ENCODE measurements at places on chromosomes 3 and 15.
A peak's percentile ranks its signal among the peaks of the same experiment; 100 is the strongest.

- DNase-seq: no peak
Measured at GRCh38 chr15:64891561-64891960, 20.1 kb upstream of the ANKDD1A start.

DNA sequence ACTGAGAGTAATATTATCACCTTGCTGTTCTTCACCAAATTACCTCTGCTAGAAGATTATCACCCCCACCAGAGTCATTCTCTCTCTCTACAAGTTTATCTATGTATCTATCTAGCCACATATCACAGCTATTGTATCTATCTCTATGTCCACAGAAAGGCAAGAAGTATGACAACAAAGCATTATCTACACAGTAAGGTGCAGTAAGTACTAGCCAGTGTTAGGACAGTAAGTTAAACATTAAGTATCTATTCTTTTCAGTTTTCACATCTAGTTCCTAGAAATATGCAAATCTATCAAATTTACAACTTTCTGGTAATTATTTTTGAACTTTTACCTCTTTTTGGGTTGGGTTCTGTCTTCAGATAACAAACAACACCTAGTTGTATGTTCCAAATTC, 26.5 kb upstream of the XXYLT1 start:
- no peak for DNase-seq

GRCh38 chr3:39592311-39593050, 125.0 kb downstream of the MOBP start:
- DNase-seq: no peak

DNA sequence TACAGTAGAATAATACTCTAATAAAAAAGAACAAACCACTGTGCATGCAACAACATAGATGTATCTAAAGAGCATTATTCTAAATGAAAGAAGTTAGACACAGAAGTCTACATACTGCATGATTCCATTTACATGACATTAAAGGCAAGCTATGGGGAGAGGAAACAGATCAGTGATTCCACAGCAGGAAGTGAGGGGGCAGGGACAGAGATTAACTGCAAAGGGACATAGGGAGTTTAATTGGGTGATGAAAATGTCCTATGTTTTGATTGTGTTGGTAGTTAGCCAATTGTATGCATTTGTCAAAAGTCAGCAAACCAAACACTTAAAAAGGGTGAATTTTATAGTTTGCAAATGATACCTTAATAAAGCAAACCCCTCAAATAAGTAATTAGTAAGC, 13.8 kb downstream of the CRYGS start:
- DNase-seq: no peak

- DNase-seq: no peak
Measured at GRCh38 chr3:132660811-132661070, 612 bp downstream of the UBA5 start.

DNA sequence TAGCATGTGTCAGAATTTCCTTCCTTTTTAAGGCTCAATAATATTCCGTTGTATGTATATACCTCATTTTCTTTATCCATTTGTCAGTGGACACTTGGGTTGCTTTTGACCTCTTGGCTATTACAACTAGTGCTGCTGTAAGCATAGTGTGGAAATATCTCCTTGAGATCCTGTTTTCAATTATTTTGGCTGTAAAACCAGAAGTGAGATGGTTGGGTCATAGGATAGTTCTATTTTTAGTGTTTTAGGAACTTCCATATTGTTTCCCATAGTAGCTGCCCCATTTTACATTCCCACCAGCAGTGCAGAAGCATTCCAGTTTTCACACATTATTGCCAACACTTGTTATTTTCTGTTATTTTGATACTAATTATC, 70.4 kb upstream of the C15orf39 start:
- DNase-seq: no peak

GRCh38 chr3:94360987-94361386, 298.1 kb downstream of the NSUN3 start:
- DNase-seq: peak; percentile 2

- DNase-seq: no peak
Measured at GRCh38 chr15:83164111-83164770, 43.4 kb downstream of the HDGFL3 start.

DNA sequence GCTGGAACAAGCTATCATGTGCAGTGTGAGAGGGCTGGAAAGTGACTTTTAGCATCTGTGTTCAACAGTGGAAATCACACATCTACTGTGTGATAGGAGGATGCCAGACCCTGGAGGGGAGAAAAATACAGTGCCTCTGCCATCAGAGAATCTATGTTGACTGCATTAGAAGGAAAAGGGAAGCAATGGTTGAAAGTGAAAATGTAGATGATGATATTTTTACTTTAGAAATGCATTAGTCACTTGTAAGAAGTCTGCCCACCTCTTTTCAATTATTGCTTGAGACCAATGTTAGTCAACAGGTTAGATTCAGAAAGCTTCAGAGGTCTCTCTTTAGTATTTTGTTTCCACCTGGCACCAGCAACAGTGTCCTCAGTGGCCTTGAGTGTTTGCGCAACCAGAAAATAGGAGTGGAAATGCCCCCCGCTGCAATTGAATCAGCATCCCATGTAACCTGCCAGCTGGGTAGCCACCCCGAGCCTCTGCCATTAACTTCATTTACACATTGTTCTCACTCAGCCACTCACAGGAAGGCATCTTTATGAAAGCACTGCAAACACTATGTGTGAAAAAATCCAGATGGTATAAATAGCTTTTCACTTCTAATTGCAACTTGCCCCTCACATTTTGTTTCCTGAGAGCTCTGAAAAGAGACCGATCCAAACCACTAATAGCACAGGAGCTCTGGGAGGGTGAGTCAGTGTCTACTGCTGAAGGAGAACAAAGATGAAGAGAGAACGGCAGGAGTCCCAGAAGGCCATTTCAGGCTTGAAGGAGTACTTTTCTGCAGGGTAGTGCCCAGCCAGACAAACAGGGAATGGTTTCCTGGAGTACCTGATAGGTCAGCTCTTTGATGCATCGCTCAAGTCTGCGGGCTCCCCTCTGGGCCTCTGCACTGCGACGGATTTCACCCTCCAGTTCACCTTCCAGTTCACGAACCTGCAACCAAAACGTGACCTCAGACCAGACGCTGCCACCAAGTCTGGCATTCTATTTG, 92.1 kb downstream of the HHLA2 start:
- DNase-seq: no peak

DNA sequence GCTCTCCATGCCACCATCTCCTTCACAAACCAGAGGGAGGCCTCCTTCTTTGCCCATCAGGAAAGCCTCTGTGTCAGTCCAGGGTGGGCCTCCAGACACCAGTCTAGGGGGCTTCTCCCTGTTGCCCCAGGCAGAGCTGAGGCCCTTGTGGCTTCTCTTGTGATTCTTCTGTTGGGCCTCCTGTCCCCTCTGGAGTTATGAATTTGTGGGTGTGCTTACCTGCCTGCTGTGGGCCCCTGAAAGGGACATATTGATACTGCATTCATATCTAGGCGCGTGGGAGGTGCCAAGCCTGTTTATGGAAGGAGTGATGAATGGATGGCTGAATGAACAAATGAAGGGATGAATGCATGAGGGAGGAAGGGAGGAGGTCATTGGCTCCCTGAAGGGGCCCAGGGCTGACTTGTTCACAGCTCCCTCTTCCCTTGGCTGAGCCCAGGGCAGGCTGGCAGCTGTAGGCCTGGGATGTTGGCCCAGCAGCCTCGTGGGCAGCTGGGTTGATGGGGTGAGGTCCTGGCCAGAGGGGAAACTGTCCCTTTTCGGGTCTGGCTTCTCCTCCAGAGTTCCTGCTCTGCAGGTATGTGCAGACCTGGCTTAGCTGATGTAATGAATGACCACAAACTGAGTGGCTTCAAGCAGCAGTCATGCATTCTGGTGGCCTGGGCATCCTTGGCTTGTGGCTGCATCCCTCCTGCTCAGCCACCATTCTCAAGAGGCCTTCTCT, 195.4 kb downstream of the GOLGA6L6 start:
- no peak for DNase-seq

DNA sequence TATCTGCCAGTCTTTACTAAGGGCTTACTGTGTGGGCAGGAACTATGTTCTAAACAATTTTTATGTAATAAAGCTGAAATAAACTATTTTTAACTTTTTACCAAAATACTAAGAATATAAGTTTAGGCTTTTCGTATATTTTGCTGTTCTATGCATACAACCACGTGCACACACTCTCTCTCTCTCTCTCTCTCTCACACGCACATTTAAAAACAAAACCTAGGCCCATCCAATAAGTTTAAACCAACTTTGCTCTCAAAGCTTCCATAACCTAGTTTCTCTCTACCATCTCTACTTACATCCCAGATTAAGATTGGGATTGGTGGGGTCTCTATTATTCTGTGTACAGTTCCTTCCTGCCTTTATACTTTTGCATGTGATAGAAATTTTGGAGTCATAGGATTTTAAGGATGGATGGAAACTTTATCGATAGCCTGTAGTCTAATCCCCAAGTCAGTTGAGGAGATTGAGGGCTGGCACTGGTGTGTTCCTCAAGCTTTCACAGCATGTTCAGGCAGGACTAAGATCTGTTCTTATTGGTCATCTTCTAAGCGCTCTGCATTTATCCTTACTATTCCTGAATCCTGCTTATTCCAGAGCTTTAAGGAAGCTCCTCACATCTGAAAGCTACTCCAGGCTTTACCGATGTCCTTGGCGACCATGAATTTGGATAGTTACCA, 1.8 kb downstream of the GPR171 start:
- no peak for DNase-seq

DNA sequence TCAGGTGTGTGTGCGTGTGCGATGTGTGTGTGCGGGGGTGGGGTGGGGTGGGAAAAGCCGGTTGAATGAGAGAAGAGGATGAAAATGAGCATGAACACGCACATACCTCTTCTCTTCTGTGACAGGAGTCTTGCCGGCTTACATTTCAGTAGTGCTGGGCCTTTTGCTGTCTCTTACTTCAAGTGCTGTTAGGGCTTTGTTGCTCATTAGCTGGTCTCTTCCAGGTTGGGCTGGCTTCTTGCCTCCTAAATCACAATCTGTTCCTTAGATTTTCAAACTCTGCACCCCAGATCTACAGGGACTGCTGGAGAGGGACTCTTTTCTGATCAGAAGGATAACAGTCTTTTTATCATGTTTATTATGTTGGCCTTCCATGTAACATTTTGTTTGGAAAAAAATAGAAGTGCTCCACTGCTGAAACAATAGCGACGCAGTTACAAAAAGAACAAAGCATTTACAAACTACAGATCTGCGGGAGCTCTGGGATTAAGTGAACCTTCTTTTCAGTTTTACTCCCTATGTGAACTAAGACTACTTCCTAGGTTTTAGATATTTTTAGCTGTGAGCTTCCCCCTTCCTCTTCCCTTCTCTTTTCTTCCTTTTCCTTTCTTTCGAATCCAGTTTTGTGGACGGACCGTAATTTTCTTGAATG, 48.5 kb downstream of the USP13 start:
- no peak for DNase-seq

DNA sequence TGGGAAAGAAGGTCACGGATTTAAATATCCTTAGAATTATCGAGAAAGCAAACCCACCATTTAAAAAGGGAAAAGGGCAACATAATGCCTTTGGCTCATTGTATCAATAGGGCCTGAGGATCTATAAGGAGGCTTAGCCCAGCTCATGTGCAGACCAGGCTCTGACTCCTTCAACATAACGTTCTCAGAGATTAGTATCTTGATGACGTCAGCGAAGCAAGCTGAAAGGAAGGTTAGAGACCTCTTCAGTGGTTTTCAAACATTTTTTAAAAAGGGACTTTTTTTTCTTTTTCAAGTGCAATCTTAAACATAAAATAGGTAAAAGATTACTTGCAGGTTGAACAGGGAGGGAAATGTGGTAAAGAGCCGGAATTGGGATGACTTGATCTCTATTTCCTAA, 463.9 kb upstream of the ADAMTS9 start:
- DNase-seq: no peak

DNA sequence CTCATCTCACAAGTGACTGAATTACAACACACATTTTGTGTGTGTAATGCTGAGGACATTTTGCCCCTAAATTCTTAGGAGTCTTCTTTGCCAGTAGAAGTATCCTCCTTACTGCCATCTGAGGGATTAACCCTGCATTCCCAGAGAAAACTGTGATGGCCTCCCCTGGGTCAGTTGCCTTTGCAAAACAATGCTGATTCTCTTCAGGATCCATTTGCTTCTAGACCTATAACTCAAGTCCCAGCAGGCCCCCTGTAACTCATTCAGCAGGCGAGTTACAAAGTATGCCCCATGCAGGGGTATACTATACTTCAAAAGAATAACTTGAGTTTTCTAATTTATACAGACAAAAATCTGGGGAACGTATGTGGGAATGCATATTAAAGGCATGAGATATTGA, 6.6 kb upstream of the MCF2L2 start:
- DNase-seq: no peak

DNA sequence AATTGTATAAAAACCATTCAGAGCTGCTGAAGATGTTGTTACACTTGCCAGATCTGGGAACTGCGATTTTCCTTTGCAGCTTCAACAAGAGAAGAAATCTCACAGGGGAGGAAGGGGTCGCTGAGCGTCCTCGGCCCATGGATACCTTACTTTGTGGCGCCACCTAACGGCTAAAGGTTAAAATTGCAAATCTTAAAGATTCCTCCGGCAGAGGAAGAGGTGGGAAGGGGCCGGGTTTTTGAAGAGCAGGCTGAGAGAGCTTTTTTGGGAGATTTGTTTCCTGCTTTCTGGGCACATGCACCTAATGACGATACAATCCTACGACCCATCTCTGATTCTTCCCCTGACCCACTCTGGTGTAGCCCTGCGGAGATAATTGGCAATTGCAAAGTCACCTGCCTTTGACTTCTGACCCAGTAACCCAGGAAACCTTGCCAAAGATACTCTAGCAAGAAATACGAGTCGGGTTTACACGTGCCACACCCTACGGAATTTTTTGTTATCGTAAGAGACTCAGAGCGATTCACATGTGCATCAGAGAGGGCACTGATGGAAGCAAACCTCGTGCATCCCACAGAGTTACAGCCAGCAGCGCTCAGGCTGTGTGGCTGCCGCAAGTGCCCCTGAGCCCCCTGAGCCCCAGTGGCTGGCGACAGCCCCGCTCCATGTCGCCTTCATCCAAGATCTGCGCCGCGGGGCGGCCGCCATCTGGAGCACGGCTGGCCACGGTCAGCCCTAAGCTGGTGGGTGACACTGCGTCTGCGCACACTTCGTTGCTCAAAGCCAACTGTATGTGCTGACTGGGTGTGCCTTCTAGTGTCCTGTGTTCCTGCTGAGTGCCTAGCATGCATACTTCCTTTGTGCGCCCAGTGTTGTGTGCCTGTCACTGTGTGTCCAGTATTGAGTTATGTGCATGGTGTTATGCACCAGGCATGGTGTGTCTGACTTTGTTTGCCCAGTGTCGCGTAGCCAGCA, 55.2 kb upstream of the CHRNA7 start:
- DNase-seq: peak; percentile 11

GRCh38 chr3:105394177-105394576, 27.5 kb downstream of the ALCAM start:
- DNase-seq: no peak

GRCh38 chr15:78104119-78104479, 11.7 kb downstream of the SH2D7 start:
- no peak for DNase-seq

DNA sequence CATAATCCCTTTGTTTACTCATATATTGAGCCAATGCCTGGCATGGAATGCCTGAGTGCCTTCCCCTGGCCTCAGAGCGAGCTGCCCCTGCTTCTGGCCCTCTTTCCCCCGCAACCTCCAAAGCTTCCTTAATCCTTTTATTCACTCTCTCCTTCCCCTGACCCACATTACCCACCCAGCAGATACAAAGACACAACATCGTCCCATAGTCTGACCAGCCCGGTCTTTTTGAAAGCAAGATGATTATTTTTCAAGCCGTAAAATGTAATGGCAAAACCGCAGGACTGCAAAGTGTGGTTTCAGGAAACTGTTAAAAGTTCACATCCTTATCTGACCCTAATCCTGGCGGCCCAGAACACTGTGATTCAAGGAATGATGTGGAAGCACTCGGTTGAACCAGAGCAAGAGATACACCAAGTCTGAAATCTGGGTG, 78.4 kb upstream of the LRTM1 start:
- DNase-seq: no peak
